NCI-H187 (cell line): ENCODE measurements at places on chromosomes 7 and 10.

DNA sequence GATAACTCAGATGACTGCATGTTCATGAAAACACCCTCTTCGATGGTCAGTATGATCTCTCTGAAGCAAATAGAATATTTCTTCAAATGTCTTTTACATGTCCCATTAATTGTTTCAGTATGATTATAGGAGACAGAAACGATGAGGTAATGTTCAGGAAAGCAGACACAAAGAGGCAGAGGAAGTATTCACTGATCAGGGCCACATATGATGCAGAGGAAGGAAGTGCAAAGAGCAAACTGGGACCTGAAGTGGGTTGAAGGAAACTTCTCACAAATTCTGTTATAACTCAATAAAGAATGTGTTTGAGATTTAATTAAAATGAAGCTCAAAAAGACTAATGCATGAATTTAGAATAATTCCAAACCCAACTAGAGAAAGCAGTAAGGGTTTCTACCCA, 70.5 kb downstream of the TES start:
- DNase-seq = no peak

DNA sequence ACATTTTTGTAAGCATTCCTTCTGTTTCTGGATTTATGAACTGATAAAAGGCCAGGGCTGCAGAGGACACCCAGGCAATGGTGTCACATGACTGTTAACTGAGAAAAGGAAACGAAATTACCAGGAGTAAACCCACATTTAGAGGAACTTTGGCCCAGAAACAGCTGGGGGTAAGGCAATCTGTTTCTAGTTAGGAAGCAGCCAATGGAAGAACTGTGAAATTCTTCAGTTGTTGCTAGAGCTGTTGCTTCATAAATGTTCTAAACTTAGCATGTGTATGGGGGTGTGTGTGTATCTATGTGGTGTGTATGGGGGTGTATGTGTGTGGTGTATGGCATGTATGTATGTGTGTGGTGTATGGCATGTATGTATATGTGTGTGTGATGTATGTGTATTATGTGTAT, 11.8 kb upstream of the PDCD4 start:
- no peak for DNase-seq

- DNase-seq = no peak
Measured at GRCh38 chr7:105002-105401, 87.4 kb upstream of the FAM20C start.

- no peak for DNase-seq
Measured at GRCh38 chr7:154892459-154892858, 110.5 kb downstream of the PAXIP1 start.

- DNase-seq = no peak
Measured at GRCh38 chr10:60444494-60445064, 54.9 kb upstream of the ANK3 start.

- no peak for DNase-seq
Measured at GRCh38 chr10:98394851-98395440, 20.0 kb downstream of the PYROXD2 start.

DNA sequence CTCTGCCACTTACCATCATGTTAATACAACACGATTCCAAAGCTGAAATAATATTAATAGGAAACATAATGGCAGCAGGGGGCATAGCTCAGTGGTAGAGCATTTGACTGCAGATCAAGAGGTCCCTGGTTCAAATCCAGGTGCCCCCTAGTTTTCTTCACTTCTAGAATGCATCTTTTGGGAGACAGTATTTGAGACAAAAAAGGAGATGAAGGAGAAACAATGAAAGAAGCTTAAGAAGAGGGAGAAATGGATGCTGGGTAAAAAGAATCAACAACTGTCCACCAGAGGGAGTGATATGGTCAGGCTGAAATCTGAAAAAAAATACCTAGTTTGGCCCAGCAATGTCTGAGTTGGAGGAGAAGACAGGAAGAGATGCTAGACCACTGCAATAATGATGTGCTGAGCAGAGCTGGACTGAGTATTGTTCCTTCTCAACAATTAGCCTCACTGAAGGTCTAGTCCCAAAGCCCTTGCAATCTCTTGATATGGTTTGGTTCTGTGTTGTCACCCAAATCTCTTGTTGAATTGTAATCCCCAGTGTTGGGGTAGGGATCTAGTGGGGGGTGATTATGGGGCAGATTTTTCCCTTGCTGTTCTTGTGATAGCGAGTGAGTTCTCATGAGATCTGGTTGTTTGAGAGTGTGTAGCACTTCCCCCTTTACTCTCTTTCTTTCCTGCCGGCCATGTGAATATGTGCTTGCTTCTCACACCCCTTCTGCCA, 48.3 kb downstream of the ZNF783 start:
- DNase-seq = no peak

- no peak for DNase-seq
Measured at GRCh38 chr7:29969738-29970137, 19.9 kb downstream of the SCRN1 start.

DNA sequence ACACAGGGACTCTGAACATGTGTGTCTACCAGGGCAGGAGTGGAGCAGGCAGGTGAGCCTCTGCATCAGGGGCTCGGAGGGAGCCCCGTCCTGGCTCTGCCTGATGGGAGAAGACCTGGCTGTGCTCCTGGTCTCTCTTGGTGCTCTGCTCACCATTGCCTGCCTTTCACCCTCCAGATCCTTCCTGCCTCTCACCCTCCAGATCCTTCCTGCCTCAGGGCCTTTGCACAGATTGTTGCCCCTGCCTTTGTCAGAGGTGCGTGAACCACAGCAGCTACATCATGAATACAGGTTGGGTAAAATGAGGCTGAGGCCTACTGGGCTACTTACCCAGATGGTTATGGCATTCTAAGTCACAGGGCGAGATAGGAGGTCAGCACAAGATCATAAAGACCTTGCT, 16.6 kb downstream of the COL26A1 start:
- no peak for DNase-seq

GRCh38 chr7:37853468-37853867, 5.1 kb downstream of the NME8 start:
- no peak for DNase-seq
